ENCODE measurements at places on chromosomes 5 and 9.

GRCh38 chr5:20248118-20248517, 260.1 kb upstream of the CDH18 start:
- no peak for DNase-seq

DNA sequence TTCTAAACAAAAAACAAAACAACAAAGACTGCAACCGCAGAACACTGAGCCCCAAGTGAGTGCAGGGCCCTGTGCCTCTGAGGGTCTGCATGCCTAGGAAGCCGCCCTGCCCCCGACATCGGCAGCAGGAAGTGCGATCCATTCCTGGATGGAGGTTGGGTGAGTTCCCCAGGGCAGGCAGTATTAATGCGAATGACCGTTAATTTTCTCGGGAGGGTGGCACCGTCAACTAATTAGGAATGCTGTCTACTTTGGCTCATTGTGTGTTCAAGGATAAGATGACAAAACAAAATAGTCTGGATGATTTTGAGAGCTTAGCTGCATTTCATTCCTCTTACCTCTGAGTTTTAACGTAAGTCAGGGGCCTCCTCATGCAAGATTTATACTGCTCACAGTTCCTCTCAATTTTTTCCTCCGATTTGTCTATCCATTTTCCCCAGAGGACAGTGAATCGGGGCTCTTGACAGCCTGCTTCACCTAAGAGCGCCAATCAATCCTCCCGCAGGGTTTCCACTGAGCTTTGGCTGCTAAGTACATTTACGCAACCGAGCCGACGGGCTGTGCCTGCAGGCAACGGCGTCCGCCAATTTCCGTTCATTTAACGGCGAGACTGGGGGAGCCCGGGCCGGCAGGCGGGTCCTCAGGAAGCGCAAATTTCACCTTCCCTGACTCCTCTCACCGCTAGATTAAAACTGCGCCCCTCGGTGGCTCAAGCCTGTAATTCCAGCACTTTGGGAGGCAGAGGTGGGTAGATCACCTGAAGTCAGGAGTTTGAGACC, 2.9 kb upstream of the NXNL2 start:
- no peak for DNase-seq

DNA sequence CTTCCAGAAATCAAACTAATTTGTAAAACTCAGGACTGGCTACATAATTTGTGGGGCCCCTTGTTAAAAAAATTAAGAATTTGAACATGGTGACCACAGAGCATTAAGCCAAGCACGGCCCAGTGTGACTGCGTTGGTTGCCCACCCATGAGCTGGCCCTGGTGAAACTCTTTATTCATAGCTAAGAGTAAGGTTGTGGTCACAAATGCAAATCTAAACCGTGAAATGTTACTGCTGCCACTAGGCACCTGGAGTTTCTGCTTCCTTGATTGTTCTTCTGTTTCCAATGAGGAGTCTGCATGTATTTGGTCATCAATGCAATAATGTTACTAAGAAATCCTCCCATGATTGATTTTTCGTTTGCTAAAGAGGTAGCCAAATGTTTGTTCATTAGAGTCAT, 4.2 kb downstream of the GCNT1 start:
- DNase-seq = no peak

DNA sequence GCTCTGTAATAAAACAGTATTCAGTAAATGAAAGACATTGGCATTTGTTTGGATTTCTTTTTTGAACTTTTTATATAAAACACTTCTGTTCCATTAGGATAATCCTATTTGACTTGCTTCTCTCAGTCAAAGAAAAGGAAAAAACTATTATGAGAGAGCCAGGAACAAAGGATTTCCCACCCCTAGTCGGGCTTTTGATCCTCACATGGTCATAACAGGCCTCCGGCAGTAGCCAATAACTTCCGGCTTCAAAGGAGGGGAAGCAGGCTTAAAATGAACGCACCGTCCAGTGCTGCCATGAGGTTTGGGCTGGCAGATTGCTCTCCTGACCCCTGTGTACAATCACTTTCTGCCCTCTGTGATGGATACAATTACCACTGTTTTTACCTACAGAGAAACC, 209.3 kb downstream of the ZNF608 start:
- no peak for DNase-seq

DNA sequence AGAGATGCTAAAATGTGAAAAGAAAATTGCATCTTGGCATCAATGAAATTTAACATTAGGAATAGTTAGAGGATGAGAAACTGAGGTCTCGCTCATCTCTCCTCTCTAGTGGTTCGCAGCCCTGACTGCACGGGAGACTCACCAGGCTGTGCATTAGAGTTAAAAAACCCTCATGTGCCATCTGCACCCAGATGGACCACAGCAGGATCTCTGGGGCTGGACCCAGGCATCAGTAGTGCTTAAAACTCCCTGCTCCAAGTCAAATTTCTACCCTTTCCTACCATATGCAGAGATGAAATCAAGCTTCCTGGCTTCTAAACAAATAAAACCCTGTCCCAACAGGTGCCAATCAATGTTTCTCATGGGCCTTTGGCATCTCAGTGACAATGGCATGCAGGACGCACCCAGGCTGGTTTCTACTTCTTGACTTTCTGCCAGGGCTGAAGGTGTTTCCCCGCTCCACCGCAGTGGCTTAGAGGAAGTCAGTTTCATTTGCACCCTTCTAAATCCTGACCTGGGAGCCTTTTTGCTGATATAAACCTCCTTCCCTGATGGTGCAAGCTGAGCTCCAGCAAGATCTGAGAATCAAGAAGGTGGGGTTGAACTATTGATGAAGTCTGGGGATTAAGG, 132.6 kb downstream of the NSG2 start:
- DNase-seq = peak; percentile 21

DNA sequence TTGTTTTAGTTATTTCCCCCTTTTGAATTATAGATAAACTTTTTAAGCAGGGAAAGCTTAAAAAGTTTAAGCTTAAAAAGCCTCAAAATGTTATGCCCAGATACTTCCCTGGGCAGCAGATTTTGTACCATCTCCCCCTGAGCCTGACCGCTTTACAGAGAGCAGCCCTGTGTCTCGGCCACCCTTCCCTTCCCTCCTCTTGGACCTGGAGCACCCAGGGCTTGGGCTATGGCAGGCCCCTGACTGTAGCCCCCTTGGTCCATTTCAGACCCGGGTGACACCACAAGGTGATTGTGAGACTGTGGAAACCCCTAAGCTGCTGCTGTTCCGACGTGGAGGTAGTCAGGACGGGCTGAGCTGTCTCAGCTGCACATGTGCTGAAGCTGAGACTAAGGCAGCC, 97.7 kb downstream of the RALGPS1 start:
- DNase-seq = no peak

DNA sequence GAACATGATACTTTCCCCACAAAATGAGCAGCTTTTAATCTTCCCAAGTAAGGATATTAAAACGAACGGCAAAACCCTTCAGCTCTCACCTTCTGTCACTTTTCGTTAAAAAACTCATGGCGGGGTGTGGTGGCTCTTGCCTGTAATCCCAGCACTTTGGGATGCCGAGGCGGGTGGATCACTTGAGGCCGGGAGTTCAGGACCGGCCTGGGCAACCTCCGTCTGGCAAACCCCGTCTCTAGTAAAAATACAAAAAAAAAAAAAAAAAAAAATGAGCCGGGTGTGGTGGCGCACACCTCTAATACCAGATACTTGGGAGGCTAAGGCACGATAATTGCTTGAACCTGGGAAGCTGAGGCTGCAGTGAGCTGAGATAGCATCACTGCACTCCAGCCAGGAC, 902 bp downstream of the TMED9 start:
- no peak for DNase-seq

DNA sequence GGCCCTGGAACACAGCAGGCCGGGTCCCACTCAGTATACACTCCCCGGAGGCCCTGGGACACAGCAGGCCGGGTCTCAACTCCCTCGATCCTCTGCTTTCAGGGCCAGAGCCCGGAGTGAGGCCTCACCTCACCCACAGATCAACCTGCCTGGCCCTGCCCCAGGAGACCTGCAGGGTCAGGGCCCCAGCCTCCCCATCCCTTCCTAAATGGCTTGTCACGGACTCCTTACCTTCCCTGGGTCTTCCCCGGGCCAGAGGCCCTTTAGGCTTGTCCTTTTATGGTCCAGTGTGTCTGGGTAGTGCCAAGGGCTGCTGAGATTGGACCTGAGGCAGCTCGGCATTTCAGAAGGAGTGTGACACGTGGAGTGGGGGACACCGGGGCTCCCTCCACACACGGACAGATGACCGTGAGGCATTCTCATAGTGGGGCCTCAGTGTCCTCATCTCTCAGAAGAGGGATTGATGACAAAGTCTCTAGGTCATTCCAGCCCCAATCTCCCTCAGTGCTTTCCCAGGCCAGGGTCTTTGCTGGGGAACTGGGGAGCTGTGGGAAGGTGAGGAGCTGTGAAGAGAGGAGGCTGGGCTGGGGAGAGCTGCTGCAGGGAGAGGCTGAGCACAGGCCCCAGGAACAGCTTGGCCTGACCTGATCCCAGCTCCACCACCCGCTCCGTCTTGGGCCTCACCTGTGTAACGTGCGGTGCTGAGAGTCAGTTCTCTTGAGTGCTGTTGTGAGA, 18.0 kb upstream of the PLEKHG4B start:
- DNase-seq = no peak

DNA sequence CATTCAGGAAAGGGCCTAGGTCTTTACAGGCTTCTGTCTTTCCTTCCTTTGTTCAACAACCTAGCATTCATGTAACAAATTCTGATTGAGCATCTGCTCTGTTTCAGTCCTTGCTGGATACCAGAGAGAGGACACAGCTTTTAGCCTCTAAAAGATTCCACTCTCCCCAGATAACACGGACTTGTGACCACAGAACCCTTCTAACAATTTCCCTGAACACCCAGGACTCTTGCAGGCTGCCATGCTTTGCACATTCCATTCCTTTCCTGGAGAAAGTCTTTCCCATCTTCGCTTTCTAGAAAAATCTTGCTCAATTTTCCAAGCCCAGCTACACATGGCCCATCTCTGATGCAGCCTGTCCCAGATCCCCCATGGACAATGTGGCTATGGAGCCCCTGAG, 310.9 kb downstream of the ACTL7B start:
- no peak for DNase-seq

- DNase-seq = no peak
Measured at GRCh38 chr5:157487358-157487757, 27.3 kb downstream of the NIPAL4 start.

DNA sequence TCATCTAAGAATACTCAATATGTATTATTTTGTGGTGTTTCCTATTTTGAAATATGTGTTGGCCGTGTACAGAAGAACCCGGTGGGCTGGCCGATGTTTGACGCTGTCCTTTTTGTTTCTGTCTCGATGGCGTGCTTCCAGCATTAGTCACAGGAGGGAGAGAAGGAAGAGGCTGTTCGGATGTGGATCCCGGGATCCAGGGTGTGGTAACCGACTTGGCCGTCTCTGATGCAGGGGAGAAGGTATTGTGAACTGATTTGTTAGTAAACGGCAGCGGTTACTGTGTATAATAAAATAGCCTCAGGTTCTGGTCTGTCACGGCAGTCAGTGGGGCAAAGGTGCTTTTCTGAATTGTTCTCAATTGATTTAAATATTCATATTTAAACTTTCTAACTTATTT, 275.0 kb downstream of the ARHGEF28 start:
- DNase-seq = peak; percentile 58

GRCh38 chr5:176360894-176361436, 599 bp downstream of the KIAA1191 start:
- DNase-seq = no peak

- DNase-seq = no peak
Measured at GRCh38 chr5:39379693-39380092, 15.4 kb upstream of the C9 start.

DNA sequence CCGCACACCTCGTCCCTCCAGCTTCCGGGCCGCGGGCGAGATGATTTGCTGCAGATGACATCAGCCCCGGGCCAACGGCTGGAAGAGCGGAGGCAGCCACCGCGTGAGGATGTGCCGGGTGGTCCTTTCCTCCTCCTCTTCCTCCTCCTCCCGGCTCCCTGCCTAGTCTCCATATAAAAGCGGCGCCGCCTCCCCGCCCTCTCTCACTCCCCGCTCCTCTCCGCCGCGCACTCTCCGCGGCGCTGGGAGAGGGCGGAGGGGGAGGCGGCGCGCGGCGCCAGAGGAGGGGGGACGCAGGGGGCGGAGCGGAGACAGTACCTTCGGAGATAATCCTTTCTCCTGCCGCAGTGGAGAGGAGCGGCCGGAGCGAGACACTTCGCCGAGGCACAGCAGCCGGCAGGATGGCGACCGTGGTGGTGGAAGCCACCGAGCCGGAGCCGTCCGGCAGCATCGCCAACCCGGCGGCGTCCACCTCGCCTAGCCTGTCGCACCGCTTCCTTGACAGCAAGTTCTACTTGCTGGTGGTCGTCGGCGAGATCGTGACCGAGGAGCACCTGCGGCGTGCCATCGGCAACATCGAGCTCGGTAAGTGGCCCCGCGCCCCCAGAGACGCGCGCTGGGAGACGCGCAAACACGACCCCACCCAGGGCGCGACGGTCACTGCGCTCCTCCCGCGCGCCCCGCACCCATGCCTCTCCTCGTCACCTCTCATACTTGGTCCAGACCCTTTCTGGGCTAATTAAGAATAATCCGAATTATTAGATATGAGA, at the start of gene MAP1B:
Gene MAP1B (plus strand): TSS at position 345 of the 770 bp plus-strand sequence. CDS start 57 bp downstream, at position 402.
- DNase-seq = no peak

DNA sequence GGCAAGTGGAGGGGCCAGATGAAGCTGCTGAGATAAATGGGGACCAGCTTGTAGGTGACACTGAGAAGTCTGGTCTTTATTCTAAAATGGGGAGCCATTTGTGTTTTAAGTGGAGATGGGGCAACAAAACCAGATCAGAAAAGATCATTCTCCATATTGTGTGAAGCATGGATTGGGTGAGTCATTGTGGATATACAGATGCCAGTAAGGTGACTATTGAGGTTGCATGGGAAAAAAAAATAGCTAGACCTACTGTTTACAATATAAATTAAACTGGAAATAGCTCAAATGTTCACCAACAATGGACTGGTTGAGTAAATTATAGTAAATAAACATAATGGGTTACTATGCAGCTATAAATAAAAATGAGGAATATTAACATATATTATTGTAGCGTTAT, 5.4 kb upstream of the MAP1B start:
- no peak for DNase-seq

- DNase-seq = no peak
Measured at GRCh38 chr9:112863214-112863613, 27.5 kb downstream of the SLC46A2 start.

DNA sequence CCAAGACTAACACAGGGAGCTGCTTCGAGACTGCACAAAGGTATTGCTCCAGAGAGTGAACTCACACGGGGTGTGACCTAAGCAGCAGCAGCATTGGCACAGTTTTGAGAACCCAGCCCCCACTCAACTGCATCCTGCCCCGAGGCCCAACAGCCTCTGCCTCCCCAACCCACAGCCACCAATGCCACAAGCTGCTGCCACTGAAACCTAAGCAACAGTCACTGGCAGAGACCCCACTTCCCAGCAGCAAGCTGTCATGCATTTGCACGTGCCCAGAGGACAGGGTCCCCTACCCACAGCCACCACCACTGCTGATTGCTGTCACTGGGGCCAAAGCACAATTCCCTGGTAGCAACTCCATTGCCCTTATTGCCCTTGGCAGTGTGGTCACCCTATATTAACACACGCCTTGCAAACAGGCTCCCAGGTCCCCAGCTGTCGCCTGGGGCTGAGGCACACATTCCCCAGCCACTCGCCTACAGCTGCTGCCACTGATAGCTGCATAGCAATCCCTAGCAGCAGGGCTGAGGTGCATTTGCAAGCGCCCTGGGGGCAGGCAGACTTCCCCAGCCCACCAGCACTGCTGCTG, 141.0 kb downstream of the AGTPBP1 start:
- no peak for DNase-seq

All from breast epithelium (tissue), 4 donors.